CD4-positive, alpha-beta T cell treated with Interleukin-4 for 4 hours (primary cell): ENCODE measurements at places on chromosomes 12 and 14.

DNA sequence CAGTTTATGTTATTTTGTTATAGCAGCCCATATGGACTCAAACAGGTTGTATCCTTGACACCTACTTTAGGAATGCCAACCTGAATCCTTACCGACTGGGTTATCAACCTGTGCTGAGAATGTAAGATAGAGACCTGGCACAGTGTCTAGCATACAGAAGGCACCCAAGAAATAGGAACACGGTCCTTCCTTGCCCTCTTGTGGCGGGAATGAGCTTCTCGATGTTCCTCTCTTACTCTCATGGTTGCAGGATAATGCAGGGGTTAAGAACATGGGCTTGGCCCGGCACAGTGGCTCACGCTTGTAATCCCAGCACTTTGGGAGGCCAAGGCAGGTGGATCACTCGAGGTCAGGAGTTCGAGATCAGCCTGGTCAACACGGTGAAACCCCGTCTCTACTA, 6.5 kb downstream of the C12orf43 start:
- no peak for DNase-seq

GRCh38 chr12:32080435-32080834, 26.2 kb upstream of the BICD1 start:
- DNase-seq: no peak

DNA sequence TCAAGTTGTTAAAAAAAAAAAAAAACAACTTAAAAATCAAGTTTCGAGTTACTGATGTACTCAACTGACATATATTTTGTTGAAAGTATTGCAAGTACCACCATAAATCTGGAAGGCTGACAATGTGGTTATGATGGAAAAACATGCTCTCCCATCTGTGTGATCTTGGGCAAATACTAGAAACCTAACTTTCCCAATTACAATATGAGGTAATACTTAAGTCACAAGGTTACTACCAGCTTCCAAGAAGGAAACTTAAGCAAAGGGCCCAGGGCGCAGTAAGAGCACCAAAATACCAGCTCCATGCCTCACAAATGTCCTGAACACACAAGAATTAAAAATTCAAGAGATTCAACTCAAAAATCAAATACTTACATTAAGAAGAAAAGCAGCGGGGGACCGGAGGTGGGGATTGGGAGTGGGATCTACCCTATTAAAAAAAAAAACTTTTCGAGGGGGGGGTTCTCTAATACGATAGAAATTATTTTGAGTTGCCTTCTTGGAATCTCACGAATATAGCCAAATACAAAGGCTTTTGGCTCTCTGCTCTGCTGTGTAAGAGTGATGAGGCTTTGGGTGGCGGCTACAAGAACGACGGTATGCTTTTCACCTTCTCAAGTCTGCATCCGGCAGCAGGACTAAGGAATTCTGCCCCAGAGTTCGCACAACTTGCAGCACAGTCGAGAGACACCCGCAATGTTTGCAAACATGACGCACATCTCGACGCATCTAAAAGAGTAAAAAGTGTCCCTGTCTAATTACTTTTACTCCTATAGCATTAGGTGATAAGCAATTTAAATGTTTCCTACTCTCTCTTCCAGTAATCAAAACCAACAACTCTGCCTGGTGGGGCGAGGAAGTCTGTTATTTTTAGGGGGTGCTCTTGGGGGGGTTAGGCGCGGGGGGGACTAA, 1.1 kb downstream of the SAV1 start:
- DNase-seq: peak; percentile 11

- DNase-seq: no peak
These were observed 384.6 kb downstream of the SLC16A7 start for GRCh38 chr12:59980476-59980875.

- DNase-seq: no peak
These were observed 996 bp downstream of the SLC2A3 start for GRCh38 chr12:7934889-7935492.

- no peak for DNase-seq
These were observed 9.0 kb downstream of the TPH2 start for GRCh38 chr12:71947645-71948105.

DNA sequence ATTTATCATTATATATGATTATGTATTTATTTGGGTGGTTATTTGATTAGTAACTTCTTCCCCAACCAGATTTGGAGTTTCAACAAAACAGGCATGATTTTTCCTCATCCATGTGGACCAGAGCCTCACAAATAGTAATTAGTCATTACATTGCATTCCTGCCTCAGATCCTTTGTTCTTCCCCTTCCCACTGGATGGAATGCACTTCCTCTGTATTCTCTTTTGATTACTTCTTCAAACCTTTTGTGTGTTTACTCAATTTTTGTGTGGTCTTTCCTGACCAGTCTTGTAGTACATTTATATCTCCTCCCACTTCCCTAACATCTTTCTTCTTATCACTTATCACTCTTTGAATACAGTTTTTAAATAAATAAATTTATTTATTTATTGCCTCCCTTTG, 15.5 kb downstream of the SYT1 start:
- DNase-seq: no peak

GRCh38 chr14:57761800-57762199, 104.1 kb downstream of the SLC35F4 start:
- DNase-seq: no peak

DNA sequence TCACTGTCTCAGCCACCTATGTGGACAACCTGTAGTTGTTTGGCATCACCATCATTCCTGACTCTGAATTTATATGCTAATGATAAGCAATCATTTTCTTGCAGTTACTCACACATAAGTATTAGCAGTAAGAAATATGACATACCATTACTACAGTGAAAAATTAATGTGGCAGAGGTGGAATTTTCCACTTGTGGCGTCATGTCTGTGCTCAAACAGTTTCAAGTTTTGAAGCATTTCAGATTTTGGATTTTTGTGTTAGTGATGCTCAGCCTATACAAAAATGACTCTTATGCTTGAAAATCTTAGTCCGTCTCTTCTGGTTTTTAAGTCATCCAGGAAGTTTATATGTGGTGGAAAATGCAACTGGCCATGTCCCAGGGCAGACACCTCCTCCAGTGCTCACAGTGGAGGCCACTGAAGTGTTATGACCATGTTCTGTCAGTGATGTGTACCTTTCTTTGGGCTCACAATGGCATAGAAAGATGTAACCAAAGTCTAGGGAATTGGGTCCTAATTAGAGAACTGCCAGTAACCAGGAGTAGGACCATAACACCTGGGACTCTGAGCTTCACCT, 220.6 kb downstream of the SYT1 start:
- DNase-seq: no peak

DNA sequence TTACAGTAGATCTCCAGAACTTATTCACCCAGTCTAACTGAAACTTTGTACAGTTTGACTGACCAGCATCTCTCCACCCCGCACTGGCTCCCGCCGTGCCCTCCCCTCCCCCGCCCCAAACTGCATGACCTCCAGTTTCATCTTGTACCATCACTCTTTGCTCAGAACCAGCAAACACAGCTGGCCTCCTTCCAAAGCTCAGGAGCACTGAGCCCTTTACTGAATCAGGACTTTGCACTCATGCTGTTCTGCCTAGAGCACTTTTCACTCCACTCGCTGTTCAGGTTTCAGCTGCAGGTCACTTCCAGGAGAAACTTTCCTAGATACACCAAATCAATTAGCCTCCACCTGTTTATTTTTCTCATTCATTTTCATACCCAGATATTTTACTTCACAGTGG, 455.3 kb upstream of the PDE3A start:
- no peak for DNase-seq

DNA sequence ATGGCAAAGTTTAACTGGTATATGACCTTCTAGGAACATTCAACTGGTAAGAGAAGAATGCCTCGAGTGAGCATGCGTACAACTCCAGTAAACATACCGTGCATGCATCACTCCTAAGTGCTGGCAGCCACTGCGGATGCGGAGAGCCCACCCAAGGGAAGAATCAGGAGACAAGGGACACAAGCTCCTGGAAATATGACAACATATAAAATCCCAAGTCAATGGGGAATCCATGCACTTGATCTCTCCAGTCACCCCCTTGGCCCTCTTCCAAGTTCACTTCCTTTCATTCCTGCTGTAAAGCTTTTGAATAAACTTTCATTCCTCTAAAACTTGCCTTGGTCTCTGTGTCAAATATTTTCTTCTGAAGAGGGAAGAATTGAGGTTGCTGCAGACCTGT, 168.7 kb upstream of the TMCC3 start:
- DNase-seq: no peak

DNA sequence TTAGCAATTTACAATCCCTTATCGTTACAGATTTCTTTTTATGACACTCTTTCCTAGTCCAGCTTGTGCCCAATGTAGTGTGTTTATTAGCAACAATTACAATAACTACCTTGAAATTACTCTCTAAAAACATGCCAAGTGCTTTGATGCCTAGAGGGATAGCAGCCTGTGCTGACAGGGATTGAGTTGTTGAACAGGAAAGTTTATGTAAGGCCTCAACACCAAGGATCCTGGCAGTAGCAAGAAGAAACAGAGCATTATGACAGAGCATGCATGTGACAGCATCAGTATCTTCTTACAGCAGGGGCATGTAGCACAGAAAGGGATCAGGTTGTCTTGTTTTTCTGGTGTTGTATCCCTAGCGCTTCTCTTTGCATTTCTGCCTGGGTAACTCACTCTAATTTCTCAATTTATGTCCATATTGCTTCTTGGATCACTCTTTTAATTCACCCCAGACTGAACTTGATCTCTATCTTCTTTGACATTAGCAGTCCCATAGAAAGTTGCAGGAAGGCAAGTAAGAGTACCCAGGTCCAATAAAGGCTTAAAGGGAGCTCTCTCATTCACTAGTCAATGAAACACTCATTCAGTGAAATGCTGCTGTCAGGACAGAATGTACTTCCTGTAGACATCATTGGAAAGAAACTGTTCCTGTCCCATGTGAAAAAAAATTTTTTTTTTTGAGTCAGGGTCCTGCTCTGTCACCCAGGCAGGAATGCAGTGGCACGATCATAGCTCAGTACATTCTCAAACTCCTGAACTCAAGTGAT, 220.0 kb upstream of the GRIP1 start:
- no peak for DNase-seq

DNA sequence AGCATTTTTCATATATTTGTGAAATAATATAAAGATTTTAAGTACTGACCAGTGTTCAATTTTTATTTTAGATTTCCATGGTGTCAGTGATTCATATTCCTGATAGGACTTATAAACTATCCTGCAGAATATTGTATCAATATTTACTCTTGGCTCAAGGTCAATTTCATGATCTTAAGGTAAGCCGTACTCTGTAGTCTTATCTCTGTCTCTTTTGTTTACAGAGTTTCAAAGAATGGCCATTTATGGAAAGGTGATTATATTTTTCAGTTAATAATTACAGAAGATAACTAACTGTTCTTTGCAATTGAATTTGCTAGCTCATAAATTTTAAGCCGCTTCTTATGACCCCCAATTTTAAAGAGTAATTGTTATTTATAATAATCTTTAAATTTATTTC, 27.9 kb downstream of the CGRRF1 start:
- DNase-seq: no peak

DNA sequence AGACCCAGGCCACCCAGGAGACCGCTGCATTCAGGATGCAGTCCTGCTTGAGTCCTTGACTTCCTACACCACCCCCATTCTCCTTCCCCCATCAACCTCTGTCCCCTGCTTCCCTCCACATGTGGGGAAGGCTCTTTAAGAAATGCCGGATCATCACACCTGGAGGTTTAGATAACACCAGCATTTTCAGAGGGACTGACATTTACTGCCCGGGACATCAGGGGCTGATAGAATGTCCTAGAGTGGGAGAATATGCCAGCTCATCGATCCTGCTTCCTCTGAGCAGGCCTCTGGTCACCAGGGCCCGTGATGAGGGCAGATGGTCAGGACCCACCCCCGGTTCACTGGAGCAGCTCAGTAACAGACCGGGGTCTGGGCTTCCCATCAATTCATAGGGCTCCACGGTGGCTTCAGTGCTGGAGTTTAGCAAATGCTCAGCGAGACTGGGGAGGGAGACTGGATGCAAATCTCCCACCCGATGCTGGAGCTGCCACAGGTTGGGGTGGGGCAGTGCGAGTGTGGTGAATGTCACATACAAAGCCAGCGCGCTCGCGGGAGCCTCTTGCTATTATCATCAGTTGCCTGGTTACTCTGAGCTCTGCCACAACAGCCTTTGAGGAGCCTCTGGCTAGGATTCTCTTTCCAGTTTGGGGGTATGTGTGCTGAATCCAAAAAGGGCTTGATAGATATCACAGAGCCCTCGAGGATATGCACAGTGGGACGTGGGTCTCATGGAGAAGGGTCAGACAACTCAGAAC, 111.6 kb downstream of the RBM19 start:
- no peak for DNase-seq

DNA sequence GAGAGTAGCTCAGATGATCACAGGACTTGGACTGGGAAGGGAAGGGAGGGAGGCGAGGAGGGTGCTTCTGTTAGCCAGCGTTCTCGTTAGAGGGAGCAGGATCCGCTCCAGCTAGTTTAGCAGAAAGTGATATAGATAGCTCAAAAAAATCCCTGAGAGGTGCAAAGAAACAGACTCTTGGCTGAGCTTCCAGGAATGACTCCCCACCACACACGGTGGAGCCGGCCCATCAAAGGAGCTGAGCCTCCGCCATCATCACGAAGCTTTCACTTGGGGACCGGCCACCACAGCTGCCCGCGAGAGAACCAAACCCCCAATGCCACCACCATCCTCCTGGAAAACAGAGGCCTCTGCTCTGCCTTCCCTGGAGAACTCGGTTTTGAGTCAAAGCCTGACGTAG, 124.6 kb upstream of the BCL2L14 start:
- no peak for DNase-seq

GRCh38 chr12:56988207-56988739, 18.1 kb downstream of the ZBTB39 start:
- no peak for DNase-seq
